Liver (tissue), 10 donors: ENCODE measurements at places on chromosomes 3 and 15. TPM values are rescaled to one million over a fixed set of nuclear protein-coding genes. Genes with fewer than 3 reads are reported as not detected.

- no peak for DNase-seq
These were observed 6.0 kb downstream of the PLCL2 start for GRCh38 chr3:16890597-16891333.

GRCh38 chr15:63163217-63163616, 5.9 kb upstream of the RPS27L start:
- no peak for DNase-seq

- peak; percentile 69 for DNase-seq
These were observed 868 bp upstream of the TMEM87A start for GRCh38 chr15:42273900-42274701.

DNA sequence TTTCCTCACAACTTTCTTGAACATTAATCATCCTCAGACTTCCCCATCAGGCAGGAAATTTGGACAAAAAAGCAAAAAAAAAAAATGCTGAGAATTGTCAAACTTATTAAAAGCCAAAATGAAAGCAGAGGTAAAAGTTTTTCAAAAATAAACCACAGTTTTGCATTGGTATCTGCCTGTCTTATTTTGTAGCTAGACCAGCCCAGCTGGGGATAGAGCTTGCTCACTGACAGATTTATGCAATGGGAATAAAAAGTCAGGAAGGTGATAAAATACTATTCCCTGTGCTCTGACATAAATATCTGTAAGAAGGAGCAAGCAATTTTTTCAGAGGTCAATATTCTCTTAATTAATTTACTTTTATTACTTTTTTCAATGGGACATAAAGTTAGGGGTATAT, 1006.7 kb upstream of the ALCAM start:
- DNase-seq = no peak

GRCh38 chr3:128071771-128072453, 19.7 kb downstream of the SEC61A1 start:
- no peak for DNase-seq

- no peak for DNase-seq
These were observed 61.9 kb downstream of the ADAMTS17 start for GRCh38 chr15:100279849-100280248.

DNA sequence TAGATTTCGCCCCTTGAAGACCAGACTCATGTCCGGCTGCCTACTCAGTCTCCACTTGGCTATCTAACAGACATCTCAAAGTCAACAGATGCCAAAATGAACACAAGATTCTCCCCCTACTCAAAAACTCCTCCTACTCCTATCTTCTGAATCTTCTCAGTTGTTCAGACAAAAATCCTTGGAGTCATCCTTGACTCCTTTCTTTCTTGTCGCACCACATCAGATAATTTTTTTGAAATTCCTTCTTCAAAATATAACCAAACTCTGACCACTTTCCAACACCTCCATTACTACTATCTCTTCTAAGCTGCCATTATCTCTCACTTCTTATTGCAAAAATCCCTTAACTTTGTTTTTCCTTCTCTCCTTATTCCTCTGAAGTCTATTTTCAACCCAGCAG, 141.9 kb upstream of the SLC7A14 start:
- DNase-seq = no peak

- no peak for DNase-seq
These were observed 40.7 kb downstream of the GASK1A start for GRCh38 chr3:43019826-43020225.

DNA sequence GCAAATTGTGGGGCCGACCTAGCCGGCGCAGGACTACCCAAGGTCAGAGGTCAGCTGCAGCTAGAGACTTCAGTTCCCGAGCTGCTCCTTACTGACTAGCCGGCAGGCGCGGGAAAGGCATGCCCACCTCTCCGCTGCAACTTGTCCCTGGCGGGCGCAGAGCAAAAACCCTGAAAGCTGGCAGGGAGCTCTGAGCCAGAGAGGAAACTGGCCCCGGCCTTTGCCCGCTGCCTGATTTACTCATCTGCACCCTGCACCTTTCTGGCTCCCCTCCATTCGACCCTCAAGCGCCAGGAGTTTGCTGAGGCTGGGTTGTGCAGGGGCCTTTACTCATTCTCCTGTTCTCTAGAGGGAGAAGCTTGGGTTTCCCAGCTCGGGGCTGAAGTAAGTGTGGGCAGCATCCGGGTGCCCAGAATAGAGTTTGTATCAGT, 1.5 kb downstream of the ZIC4 start:
- no peak for DNase-seq

ARNT2 gene
- 0.92 TPM for total RNA-seq

DNASE1L3 gene
- total RNA-seq = 162 TPM
